Smooth muscle cell of the brain vasculature (primary cell): ENCODE measurements at places on chromosomes 6 and 20.

- no peak for DNase-seq
Observed at GRCh38 chr20:52675375-52675774, 296.8 kb upstream of the TSHZ2 start.

GRCh38 chr20:61882716-61883615, 182.7 kb downstream of the TAF4 start:
- DNase-seq, result no peak

DNA sequence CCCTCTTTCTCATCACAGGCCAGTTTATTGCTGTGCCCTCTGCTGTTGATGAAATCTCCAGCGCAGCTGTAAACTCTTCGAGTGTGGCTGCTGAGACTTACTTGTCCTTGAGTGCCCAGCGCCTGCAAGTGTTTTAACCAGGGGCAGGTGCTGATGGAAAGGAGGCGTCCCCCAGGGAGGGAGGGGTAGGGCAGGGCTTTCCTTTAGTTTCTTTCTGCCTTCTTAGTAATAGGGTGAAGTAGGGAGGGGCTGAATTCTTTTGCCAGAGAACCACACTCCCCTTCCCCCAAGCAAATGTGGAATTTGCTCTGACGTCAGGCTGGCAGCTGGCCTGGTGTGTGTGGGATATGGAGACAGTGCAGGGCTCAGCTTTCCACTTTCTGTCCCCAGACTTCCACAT, 61.2 kb downstream of the IGF2R start:
- peak; percentile 87 for DNase-seq

GRCh38 chr6:33091957-33092356, 16.2 kb downstream of the HLA-DPB1 start:
- DNase-seq, result no peak

DNA sequence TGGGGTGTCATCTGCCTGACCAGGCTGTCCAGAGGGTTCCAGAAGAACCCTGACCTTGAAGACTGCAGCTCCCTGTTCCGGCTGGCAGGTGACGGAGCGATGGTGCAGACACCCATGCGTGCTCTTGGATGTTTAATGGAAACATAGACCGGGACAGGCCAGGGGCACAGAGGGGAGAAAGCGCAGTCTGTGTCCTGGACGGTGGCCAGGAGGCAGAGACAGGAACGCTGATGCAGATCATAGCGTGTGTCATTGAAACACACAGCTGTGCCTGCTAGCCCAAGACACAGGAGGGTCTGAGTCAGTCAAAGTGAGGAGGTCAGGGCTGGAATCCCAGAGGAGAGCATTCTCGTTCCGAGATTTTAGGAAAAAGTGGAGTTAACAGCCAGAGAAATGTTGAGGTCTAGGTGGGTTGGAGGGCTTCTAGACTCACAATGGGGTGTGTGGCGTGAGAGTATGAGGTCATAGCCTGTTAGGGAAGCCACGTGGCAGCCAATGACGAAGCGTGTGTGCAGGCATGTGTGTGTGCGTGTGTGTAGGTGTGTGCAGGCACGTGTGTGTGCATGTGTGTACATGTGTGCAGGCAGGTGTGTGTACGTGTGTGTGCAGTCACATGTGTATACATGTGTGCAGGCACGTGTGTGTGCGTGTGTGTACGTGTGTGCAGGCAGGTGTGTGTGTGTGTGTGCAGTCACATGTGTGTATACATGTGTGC, 167.0 kb downstream of the ERMARD start:
- DNase-seq, result no peak
